ENCODE measurements at places on chromosomes 3 and 15.

GRCh38 chr3:63976161-63976871 lies 47.0 kb downstream of the PSMD6 start:
- no peak for DNase-seq

DNA sequence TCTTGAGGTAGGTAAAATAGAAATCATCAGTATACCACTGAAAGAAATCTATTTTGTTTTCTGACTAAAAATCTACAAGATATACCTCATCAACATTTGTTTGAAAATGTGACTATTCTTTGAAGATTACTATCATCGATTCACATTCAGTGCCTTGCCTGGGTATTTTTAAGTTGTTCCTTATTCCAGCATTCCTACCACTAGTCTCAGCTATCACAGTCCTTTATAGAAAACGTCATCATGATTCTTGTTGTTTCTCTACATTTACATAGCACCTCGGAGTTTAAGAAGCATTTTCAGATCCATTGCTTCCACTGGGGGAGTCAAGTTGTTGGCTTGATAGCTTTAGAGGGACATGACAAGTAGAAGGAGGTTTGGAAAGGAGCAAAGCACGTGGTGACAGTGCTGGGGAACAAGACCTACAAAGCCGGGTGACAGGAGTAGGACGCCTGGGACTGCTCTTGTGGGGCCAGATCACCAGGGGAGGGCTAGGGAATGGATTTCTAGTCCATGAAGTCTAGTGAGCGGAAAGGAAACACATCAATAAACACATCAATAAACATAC lies 61.5 kb downstream of the HES1 start:
- DNase-seq, result no peak

- DNase-seq, result no peak
Measured at GRCh38 chr3:37329465-37329864, 155.1 kb upstream of the LRRFIP2 start.

DNA sequence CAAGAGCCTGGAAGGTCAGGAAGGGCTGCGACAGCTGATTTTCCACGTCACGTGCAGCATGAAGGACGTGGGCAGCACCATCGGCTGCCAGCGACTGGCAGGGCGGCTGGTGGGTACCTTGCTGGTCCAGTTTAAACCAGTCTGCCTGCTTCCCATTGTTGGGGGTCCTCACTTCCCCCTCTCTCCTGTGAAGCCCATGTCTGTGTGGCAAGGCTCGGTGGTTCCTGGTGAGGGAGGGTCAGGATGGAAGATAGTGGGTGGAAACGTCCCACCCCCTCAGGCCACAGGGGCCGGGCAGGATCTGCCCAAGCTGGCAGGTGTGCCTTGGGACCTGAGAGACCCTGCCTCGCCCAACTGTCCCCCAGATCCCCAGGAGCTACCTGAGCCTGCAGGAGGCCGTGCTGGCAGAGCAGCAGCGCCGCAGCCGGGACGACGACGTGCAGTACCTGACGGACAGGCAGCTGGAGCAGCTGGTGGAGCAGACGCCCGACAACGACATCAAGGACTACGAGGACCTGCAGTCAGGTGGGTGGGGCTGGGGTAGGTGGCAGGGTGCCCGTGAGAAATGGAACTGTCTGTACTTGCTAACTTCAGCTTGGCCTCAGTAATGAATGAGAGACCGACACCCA lies 108.2 kb downstream of the LRRK1 start:
- DNase-seq, result no peak

DNA sequence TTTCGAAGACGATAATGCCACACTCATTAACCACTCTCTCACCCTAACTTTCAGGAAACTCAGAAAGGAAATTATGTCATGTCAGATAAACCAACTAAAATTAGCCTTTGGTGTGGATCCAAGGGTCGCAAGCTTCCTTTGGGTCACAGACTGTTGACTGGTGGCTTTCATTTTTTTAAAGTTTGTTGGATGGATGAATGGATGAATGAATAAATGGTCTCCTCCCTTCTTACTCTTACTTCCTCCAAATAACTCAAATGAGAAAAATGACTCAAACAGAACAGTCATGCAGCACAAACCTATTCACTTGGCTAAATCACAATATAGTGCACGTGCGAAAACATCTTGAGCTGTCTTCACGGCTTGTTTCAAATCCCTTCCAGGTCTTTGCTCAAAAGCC lies 82.9 kb upstream of the HACD2 start:
- no peak for DNase-seq

DNA sequence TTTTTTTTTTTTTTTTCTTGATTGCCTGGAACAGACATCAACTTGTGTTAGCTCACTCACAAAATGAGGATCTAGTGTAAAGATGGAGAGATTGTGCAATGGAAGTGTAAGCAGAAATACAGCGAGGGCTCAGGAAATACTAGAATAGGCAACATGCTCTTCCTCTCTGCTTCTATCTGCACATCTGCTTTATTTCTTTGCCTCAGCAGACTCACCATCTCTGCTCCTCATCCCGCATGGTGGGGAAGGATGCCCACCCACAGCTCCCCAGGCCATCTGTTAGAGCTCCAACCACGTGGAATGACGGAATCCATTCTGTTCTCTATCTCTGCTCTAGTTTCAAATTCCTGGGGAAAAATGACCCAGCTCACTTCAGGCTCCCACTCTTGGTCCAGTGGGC lies 128.0 kb upstream of the ADAMTS9 start:
- DNase-seq, result no peak

DNA sequence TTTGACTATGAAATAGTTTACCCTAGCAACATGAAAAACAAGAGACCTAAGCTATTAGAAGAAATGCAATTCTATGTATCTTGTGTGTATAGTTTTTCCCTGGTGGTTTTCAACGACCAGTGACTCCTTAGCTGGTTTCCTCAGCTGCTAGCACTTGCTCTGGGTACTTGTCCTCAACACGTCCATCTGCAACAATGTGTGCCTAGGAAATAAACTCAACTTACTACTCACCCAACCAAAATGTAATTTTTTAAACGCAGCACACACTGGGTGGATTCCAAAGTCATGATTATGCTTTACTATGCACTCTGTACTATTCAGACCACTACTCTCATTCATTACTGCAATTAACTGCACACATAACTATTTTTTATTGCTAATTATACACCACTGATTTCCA lies 31.0 kb downstream of the CPA3 start:
- DNase-seq, result no peak

DNA sequence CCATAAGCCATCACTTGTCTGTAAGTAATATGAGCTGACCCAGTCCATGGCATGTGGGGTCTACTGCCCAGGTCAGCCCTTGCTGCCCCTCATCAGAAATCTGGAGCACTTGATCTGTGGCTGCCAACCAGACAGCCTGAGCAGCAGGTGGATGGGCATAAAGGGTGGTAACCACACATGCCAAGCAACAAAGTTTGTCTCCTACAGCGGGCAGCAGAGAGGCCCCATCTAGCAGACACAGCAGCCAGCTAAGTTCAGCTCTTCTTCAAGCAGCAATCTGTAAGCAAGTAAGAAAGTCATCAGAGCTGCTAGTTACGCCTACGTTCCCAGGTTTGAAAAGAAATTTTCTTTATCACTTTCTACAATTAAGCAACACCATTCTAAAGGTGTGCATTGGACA lies 27.9 kb downstream of the CHCHD4 start:
- no peak for DNase-seq

GRCh38 chr3:55556619-55557537 lies 69.8 kb upstream of the WNT5A start:
- DNase-seq, result no peak

DNA sequence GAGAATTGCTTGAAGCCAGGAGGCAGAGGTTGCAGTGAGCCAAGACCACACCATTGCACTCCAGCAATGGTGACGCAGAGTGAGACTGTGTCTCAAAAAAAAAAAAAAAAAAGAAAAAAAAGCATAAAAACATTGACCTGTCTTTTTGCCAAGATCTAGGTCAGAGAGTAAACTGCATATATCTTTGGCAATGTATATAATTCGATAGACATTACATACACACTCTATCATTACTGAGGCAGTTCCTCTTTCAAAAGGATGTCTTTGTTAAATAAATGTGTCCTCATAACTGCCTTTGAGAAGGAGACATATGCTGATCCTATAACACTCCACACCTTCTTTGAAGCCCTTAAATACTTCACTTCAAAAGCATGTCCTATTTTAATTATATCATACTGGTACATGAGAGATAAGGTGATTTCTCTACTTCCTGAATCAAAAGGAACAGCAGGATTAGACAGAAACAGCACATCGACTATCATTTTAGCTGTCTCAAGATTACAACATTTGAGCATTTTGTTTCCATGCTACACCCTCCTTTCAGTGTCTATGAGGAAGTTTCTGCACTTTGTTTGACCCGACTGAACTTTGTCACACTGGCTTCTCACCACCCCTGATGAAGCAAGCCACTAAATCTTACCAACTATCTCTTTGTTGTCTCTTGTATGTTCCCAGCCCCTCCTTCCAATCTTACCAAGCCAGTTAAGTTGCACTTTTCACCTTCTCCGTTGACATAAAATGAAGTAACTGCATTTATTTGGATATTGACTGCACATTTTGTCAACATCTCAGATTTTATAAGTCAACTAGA lies 335.8 kb downstream of the MECOM start:
- no peak for DNase-seq

- DNase-seq, result no peak
Measured at GRCh38 chr15:37098468-37099318, 1.7 kb downstream of the MEIS2 start.

DNA sequence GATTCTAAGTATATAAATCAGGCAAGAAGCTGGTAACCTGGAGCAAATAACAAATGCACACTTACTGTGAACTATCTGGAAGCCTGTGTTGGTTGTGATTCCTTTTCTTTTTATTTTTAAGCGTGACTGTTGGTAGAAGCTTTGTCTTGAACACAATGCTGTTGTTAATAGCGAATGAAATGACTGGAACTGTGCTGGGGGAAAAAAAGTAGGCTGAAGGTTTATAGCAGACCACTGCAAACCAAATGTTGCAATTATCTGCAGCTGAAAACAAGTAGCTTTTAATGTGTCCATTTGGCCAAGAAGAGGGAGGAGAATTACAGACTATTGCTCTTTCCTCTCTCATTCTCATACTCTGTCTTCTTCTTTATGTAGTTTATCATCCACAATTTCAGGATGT lies 184.5 kb upstream of the DNAJC19 start:
- no peak for DNase-seq

DNA sequence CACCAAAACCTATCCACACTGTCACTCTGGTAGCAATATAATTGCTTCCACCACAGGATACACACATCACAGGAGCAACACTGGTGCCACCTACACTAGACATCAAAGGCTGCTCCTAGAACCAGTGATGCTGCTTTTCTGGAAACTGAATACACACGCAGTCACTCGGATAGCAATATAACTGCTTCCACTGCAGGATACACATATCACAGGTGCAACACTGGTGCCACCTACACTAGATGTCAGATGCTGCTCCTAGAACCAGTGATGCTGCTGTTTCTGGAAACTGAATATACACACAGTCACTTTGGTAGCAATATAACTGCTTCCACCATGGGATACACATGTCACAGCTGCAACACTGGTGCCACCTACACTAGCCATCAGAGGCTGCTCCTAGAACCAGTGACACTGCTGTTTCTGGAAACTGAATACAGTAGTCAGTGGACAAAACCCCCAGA lies 6.9 kb upstream of the TNFSF10 start:
- DNase-seq, result no peak

- DNase-seq, result no peak
Measured at GRCh38 chr3:189908646-189909045, 212.1 kb downstream of the P3H2 start.

- DNase-seq, result no peak
Measured at GRCh38 chr3:116155841-116156240, 289.4 kb downstream of the LSAMP start.

DNA sequence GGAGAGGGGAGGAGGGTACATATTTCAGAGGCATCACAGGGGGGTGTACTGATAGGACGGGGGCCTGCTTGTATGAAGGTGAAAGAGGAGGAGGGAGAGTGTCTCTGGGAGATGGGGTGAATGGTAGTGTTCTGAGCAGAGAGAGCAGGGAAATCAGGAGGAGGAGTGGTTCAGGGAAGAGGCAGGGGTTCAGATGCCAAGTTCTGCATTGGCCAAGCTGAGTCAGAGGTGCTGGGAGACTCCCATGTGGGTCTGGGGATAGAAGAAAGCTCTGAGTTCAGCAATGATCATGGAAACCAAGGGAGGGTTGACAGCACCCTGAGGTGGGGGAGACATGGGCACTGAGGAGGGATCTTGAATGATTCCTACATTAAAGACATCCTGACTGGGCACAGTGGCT lies 3.0 kb downstream of the CYP8B1 start:
- DNase-seq, result no peak

DNA sequence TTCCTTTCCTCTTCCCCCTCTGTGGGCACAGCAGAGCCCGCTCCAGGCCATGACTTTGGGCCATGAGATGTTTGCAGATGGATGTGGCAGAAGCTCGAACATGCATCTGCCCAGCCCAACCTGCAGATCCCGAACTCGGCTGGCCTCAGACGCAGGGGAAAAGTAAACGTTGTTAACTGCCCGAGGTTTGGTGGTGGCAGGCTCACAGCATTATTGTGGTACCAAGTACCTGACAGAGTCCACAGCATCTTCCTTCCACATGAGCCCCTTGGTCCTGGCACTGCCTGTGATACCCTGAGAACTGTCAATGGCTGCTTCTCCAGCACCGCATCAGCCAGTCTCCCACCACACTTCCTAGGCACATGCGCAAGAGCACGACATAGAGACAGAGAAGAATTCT lies 424.3 kb downstream of the OCA2 start:
- DNase-seq, result no peak

DNA sequence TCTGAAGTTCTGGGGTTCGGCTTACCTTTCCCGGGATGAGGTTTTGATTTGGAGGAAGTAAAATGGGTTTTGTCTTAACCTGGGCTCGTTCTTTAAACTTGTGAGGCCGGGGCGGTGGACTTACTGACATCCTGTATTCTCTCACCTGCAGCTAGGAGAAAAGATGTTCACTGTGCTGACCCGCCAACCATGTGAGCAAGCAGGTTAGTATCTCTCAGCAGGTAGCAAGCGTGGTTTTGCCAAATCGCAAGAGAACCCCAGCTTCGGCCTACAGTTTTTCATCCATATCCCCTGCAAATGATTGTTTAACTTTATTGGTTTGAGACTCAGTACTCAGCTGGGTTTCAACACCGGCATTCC lies 891 bp downstream of the ENTPD3 start:
- DNase-seq, result no peak

DNA sequence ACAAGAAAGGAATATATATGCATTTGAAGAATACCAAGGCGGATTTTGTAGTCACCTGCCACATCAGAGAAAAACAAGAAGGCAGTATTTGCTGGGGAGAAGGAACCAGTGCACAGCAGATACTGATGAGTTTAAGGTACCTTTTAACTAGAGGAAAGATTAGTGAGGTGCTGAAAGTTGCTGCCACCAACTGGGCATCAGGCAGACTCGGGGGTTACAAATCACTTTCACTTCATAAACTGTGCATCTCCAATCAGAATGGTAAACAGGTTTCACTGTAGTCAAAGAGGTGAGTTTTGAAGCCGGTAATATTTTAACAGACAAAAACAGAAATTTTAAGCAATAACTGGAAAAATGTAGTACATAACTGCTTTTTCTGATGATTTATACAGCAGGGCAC lies 4.1 kb downstream of the FBN1 start:
- DNase-seq, result no peak

DNA sequence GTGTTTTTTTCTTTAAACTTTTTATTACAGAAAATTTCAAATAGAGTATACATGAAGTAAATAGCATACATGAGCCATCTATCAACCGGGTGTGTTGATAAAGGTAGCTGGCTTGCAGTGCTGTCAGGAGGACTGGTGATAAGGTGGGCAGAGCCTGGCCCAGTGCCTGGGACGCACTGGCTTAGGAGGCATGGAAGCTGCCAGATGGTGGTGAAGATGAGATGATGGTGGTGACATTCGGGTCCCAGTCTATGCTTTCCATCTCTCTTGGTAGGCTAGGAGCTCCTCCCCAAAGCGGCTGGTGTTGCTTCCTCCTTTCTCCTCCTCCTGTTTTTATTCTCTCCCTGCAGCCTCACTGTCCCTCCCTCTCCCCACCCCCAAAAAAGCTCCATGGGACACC lies 101.7 kb downstream of the ADCY5 start:
- DNase-seq, result no peak
